Fibroblast of mammary gland (primary cell): ENCODE measurements at places on chromosomes 13 and 19.
A peak's percentile ranks its signal among the peaks of the same experiment; 100 is the strongest.

GRCh38 chr19:46115396-46116106 lies 8.9 kb downstream of the IGFL3 start:
- DNase-seq: peak; percentile 79

DNA sequence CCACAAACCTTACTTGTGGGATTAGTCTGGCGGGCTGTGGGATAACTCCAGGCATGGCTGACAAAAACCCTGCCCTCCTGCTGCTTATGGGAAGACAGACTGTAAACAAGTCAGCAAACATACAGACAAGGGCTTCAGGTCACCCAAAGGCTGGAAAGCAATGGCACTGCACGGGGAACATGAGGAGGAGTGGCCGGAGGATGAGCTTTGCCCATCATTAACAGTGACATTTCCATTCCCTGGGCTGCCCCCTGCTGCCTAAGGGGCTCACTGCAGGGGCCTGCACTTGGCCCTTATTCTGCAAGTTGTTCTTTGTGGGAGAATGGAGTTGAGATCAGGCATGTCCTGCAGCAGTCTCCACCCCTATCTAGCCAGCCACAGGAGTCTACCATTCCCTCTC lies 91.3 kb downstream of the UQCRFS1 start:
- DNase-seq: peak; percentile 26

DNA sequence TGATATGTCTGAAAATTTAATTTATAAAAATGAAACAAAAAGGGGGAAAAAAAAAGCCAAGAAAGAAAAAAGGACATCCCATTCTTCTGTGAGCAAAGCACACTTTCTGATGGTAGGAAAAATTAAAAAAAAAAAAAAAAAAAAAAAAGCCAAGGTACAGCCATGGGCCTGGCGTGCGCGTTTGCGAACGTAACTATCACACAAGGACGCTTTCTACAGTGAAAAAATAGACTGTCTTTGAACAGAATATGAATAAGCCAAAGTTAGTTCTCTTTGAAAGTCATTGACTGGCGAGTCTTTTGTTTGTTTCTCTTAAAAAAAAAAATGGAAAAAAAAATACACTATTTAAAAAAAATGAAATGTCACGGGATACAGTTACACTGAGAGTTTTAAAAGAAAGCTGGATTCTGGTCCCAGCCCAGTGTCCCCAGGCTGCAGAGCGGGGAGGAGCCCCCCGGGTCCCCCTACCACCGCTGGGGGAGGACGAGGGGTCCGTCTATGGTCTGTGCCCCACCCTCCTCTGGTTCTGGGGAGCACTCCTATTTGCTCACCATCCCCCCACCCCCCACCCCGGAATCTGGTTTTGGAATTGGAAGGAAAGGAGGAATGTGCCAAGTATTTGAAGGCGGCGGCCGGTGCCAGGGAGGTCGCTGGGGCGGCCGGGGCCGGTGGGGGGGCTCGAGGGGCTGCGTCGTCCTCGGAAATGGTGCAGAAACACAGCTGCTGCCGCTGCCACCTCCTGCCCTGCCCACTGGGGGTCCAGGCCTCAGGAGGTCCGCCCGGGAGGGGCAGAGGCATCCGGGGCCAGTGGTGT lies 134.5 kb downstream of the PTPRS start:
- no peak for DNase-seq

DNA sequence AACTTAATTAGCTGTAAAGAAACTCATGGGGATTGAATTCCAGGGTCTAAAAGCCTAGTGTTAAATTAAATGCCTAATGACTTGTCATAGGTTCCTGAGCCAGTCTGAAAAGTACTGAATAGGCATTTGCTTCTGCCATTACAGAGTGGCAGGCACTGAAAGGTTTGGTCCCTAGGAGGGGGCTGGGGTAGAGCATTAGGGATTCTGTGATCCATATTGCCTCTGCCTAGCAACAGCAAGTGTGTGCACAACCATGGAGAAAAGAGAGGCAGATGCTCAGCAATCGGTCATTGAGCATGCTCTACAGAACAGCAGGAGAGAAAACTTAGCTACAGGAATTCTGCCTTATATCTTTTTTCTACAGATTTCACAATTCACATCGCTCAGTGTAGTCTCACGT lies 133.5 kb downstream of the TRPC4 start:
- no peak for DNase-seq

GRCh38 chr13:100388923-100389322 lies 199.7 kb downstream of the GGACT start:
- DNase-seq: no peak

DNA sequence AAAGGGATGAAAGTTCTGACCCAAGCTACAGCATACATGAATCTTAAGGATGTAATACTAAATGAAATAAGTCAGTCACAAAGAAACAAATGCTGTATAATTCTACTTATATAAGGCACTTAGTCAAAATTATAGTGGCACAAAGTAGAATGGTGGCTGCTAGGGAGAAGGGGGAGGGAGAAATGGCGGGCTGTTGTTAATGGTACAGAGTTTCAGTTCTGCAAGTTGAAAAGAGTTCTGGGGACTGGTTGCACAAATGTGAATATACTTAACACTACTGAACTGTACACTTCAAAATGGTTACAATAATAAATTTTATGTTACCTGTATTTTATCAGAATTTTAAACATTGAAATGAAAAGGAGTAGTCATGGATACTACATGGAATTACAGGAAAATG lies 48.9 kb upstream of the CLDN10 start:
- no peak for DNase-seq

DNA sequence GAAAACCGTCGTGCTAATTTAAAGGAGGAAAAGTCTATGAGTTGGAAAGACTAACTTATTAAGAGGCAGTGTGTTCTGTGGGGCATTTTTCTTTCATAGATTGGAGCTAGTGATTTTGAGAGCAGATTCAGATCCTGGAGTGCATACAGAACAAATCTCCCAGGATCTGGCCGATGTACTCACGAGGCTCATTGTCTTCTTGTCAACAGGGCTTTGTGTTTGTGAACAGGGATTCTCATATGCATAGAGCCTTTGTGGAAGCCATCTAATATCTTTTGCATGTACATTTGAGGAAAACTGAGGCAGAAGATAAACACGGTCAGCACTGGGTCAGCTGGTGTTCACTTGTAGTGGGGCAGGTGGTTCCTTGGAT lies 482.9 kb upstream of the TSHZ3 start:
- DNase-seq: no peak

- no peak for DNase-seq
These were observed 654 bp downstream of the CEP89 start for GRCh38 chr19:32971012-32971595.

DNA sequence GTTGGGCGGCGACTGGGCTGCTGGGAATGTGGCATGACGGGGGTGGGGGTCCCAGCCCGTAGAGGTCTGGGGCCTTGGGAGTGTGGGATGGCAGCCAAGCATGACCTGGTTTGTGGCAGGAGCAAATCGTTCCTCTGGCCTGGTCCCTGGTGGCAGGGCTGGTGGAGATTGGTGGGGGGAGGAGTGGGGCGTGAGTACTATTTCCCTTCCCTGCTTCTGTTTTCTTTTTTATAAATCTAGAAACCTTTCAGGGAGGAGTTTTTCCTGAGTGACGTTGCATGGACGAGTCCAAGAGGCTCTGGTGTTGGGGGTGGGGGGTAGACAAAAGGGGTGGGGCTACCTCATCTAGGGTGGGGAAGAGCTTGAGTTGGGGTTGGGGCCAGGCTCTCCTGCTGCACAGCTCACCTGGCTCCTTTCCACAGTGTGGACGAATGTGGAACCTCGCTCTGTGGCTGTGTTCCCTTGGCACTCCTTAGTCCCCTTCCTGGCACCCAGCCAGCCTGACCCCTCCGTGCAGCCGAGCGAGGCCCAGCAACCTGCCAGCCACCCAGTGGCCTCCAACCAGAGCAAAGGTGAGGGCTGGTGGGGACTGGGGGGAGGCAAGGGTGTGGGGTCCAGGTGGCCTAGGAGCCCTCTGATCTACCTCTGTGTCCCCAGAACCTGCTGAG lies 15.4 kb upstream of the PRR19 start:
- DNase-seq: peak; percentile 49

DNA sequence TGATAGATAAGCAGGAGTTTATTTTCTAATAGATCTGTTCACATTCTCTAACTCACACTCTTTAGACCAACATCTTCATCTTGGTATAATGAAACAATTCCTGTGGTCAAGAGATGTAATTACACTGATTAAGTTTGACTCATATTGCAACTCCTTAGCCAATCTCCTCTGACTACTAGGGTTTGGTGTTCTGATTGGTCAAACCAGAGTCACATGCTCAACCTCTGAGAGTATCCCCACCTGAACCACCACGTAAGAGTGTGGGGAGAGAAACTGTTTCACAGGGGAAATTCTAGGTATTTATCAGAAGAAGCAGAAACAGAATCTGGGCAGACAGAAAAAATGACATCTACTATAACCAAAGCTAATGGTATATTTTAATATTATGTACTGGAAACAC lies 42.4 kb downstream of the UQCRFS1 start:
- no peak for DNase-seq

DNA sequence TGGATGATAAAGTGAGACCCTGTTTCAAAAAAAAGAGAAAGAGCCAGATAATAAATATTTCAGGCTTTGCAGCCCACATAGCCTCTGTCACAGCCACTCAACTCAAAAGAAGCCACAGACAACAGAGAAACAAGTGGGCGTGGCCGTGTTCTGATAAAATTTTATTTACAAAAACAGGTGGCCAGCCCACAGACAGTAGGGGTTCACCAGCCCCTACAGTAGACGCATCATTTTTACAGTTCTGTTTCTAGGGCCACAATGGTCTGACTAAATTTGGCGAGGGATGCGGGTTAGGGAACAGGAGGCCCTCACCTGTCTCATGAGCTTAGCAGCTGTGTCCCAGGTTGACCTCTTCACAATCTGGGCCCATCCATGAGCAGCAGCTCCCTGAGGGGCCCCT lies 59.5 kb downstream of the ARHGEF18 start:
- no peak for DNase-seq

GRCh38 chr19:43681821-43682220 lies 11.9 kb upstream of the PLAUR start:
- no peak for DNase-seq

GRCh38 chr19:38233740-38234251 lies 9.8 kb upstream of the DPF1 start:
- peak; percentile 66 for DNase-seq

GRCh38 chr19:42095814-42096230 lies 19.9 kb downstream of the ZNF574 start:
- DNase-seq: no peak

- DNase-seq: no peak
These were observed 215.5 kb upstream of the SERP2 start for GRCh38 chr13:44158098-44158521.

GRCh38 chr19:33110137-33110910 lies 21.6 kb upstream of the WDR88 start:
- DNase-seq: no peak

DNA sequence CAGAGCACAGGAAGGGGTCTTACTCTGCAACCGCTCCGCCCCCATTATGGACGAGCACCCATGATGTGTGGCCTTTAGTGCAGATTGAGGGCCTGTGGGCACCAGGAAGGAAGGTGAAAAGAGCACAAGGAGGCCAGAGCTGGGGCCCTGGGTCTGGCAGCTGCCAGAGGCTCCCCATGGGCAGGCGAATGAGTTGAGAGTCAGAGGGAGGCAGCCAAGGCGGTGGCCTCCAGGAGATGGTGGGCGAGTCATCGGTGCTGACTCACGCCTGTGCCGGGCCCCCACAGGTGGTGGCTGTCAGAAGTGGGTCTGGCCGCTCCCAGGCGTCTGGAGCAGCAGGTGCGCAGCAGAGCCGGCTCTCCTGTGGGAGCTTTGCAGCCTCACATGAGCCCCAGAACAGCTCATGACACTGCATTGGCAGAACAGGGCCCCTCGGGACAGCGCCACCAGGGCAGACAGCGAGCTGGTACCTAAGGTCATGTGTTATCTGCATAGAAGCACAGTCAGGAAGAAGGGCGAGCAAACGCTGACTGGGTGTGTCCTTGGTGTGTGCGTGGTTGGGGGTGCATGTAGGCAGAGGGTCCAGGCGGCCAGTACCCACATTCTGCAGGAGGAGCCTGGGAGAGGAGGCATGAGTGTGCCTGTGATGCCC lies 68.8 kb downstream of the CHST8 start:
- DNase-seq: no peak

DNA sequence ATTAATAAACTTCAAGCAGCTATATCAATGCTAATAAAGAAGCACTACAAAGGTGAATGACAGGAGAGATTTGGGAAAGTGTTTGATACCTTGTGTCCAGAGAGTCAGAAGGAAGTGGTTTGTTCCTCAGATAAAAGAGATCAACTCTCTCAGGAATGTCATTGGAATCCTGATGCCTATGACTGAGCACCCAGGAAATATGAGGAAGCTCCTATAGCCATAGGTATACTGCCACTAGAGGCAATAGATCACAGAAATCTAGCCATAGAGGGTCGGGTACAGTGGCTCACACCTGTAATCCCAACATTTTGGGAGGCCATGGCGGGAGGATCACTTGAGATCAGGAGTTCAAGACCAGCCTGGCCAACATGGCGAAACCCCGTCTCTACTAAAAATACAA lies 612.6 kb downstream of the DACH1 start:
- no peak for DNase-seq

DNA sequence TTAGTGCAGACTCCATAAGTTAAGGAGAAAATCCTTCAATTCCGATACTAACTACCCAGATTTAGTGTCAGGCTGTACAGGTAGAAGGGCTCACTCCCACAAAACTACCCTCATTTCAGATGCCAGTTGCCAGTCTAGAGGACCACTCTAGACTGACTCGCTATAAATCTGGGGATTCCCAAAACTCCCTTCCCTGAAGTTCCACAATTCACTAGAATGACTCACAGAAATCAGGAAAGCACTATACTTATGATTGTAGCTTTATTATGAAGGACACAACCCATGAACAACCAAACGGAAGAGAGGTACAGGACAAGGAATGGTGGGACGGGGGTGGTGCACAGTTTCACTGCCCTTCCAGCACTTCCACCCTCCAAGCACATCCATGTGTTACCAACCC lies 321.2 kb downstream of the DIAPH3 start:
- no peak for DNase-seq

DNA sequence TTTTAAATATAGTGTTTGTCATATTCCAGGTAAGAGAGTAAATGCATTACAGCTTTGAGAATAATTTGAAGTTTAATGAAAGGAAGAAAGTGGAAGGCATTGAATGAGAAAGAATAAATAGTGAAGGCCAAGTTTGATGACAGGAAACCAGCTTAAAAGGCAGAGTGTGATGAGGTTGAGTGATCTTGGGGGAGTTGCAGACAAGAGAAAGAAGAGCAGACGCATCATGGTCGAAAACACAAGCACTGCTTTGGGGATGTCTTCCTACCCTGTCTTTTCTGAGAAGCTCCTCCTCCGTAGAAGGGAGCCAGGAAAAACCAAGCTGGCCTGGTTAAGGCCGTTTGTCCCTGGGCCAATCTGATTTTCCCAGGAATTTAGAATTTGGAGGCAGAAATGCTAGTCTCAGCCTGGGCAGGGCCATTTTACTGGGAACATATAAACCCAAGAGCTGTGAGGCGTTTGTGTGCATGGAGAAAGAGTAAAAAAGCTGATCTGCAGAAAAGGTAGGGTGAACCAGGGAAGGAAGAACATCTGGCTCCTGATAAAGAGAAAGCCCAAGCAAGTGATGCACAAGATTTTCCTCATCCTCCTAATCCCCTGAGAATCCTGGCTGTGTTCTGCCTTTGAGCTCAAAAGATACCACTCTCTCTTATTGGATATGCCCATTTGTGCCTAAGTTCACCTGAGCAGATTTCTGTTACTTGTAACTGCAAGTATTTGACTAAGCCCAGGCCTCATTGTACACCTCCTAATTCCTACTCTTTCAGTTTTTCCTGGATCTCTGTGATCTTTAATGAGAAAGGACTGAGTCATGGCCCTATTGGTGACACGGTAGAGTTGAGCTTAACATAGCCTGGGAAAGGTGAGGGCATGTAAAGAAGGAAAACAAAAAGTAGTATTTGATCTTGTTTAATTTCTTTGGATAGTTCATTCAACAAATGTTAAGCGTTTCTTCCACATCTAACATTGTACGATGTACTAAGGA lies 80.0 kb downstream of the WDFY2 start:
- DNase-seq: no peak
